ENCODE measurements at places on chromosomes 2 and 18.

DNA sequence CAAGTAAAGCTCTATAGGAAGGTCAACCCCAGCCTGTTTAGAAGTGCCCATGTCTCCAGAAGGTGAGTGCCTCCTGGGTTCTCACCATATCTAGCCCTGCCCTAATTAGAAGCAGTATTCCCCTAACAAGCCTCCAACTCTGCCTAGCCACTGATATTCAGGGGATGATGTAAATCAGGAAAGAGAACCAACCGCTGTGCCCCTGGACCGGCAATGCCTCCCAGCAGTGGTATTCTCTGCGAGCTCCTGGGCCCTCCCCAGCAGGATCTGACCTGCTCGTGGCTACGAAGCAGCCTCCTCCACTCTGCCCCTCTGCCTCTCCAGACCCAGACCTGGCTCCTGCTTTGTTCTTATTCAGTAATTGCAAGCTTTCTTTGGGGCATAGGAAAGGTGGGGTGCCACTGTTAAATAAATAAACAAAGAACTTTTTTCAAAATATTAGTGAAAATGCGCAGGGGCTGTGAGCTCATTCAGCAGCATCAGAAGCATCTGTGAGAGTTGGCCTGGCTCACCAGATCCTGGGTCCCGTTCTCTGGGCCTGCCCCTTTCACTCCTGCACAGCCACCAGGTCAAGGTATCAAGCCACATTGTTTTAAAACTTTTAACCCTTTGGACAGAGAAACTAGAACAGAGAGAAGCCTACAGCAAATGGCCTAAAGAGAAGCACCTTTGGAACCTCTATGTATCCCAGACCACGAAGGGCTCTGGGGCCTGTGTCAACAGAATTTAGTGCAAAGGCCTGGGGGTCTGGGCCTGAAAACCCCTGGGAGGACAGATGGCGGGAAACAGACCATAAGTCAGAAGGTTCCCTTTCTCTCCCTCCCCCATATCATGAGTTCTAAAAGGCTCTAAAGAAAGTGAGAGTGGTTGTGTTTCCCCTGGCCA is 11.9 kb downstream of the MREG start:
- no peak for DNase-seq

DNA sequence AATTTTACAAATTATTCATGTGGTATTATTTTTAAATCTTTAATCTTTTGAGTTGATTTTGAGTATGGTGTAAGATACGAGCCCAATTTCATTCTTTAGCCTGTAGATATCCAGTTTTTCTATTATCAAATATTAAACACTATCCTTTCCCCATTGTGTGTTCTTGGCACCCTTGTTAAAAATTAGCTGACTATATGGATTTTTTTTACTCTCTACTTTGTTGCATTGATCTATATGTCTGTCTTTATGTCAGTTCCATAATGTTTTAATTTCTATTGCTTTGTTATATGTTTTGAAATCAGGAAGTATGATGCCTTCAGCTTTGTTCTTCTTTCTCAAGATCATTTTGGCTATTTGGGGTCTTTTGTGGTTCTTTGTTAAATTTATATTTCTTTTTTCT is 80.9 kb upstream of the ZNF804A start:
- no peak for DNase-seq

GRCh38 chr18:50775207-50775606 is 44.6 kb downstream of the MRO start:
- DNase-seq, result no peak

GRCh38 chr2:181742361-181742760 is 62.0 kb upstream of the NEUROD1 start:
- no peak for DNase-seq

DNA sequence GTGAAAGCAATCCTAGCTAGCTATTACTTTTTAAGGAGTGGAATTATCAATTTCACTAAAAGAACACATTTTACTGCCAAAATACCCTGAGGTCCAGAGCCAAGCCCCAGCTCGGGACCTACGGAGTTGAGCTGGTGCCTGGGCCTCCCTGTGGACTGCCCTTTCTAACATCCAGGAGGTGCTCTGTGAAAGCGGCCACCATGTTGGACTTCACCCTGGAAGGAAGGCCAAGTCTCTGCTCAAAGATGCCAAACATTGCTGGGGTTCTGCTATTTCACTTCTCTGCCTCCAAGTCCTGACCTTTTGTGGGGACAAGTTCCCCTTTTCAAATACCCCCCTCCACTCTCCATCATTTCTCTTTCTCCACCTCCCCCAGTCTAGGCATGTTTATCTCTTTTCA is 498.7 kb upstream of the RAB6C start:
- DNase-seq, result no peak
